GM18507 (cell line): ENCODE measurements at places on chromosomes 4 and X.

GRCh38 chr4:7198440-7199128 lies 6.2 kb downstream of the SORCS2 start:
- DNase-seq = no peak

GRCh38 chr4:187251896-187252295 lies 528.2 kb upstream of the FAT1 start:
- DNase-seq = no peak

DNA sequence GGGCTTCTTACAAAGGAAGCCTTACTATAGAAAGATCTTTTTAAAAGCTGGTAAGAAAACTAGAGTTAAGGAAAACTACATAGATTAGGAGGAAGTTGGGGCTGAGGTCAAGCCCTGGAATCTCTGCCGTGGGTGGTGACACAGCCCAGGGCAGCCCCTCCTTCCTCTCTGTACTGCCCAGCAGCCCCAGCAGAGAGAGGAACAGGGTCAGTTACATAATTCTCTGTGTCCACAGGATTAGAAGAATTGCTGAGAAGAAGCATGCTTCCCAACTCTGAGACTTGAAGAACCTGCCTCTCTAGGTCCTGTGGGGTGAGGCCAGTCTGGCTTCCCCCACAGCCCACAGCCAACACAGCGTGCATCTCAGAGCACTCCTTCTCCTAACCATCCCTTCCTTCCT lies 9.2 kb upstream of the ABLIM2 start:
- no peak for DNase-seq

- DNase-seq = no peak
Observed at GRCh38 chr4:173763389-173763788, 233.4 kb upstream of the HAND2 start.

DNA sequence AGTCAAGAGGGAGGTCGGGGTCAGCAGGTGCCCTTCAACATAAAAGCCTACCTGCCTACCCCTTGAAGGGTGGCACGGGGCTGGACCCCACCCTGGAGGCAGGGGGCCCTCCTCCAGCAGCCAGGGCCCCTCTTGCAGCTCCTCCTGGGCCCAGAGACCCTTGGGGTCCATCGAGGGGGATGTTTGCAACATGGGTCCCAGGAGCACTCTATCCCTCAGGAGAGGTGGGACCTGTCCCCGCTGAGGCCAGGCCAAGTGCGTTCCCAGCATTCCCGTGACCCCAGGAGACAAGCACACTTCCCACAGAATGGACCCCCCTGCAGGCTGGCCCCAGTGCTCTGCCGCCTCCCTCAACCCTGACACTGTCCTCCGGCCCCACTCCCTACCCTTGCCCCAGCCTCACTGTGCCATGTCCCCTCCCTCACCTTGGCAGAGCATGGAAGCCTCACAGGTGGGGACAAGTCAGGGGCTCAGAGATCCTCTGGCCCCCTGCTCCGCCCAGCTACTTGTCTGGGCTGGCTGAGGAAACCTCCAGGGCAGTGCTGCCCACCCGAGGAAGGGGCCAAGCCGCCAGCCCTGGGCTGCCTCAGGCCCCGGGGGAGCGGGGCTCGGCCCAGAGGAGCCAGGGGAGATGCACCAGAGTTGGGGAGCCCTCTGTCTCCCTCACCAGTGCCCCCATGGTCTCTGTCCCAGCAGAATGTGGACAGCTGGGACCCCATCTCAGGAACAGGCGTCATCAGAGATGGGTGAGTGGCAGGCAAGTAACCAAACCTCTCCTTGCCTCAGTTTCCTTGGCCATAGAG lies 2.2 kb downstream of the MXD4 start:
- DNase-seq = no peak

GRCh38 chr4:142331132-142331531 lies 515.0 kb downstream of the INPP4B start:
- DNase-seq = no peak

DNA sequence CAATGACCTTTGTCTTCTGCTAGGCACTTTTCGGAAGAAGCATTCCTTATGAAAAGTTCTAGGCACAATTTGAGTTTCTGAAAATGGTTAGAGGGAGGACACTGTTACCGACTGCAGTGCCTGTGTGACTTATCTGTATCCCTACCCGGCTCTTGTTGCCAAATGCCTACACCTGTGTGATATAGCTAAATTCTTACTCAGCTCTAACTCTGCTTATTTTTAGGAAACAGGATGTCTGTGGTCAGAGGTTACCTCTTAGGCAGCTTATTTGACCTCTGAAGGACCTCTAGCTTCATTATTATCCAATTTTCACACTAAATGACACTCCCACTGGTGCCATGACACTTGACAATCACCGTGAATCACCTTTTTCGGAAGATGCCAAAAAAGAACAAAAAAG lies 561.1 kb upstream of the SMIM31 start:
- DNase-seq = no peak

- DNase-seq = no peak
Observed at GRCh38 chrX:130091980-130092522, 18.2 kb downstream of the ELF4 start.

- DNase-seq = no peak
Observed at GRCh38 chr4:118395057-118395644, 42.3 kb upstream of the PRSS12 start.

- DNase-seq = no peak
Observed at GRCh38 chr4:114384629-114385028, 214.0 kb upstream of the UGT8 start.

DNA sequence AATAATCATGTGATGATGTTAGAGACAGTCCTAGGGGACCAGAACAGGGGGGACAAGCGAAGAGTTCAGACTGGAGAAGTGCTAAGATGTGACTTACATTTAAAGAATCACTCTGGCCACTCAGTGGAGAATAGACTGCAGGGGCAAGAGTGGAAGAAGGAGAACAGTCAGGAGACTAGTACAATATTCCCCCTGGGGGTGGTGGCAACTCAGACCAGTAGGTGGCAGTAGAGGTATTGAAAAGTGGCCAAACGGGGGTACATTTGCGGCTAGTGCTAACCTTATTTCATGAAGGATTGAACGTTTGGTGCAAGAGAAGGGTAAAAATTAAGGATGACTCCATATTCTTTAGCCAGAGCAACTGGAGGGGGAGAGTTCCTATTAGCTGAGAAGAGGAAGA lies 2.7 kb upstream of the BMX start:
- DNase-seq = peak; percentile 5

GRCh38 chr4:67714248-67714583 lies 13.3 kb upstream of the UBA6 start:
- no peak for DNase-seq

GRCh38 chr4:111930659-111931058 lies 214.6 kb upstream of the FAM241A start:
- no peak for DNase-seq

DNA sequence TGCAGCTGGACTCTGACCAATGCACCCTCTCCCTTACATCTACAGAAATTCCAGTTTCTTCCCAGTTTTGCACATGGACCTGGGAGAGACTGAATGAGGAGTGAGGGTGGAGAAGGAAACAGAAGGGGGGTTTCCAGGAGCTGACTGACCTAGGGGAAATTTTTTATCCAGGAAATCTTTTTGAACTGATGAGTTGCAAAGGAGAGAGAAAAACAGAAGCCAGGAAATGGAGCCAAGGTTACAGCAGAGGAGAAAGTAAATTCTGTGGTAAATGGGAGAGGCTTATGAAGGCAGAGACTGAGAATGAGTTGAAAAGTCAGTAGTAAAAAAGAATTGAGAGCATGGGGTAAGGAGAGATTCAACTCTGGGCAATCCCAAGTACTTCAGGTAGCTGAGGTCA lies 192.8 kb downstream of the SMIM20 start:
- no peak for DNase-seq

DNA sequence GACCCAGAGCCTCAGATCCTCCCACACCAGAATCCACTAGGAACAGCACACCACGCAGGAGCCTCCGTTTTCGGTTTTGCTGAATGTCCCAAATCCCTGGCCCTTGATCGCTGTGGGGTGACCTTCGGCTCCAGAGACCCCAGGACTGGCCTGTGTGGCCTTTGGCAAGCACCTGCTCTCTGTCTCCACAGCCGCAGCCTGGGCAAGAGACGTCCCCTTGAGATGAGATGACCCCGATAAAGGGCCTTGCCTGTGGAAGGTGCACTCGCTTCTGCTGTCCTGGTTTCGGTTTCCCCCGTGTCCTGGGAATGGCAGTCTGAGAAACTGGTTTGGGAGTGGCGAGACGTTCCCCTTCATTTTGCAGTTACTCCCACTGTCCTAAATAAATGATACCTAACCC lies 9.6 kb downstream of the PSAPL1 start:
- no peak for DNase-seq

- DNase-seq = no peak
Observed at GRCh38 chrX:38985375-38985774, 184.1 kb downstream of the MID1IP1 start.

GRCh38 chrX:119427024-119427794 lies 28.1 kb downstream of the SLC25A43 start:
- no peak for DNase-seq

DNA sequence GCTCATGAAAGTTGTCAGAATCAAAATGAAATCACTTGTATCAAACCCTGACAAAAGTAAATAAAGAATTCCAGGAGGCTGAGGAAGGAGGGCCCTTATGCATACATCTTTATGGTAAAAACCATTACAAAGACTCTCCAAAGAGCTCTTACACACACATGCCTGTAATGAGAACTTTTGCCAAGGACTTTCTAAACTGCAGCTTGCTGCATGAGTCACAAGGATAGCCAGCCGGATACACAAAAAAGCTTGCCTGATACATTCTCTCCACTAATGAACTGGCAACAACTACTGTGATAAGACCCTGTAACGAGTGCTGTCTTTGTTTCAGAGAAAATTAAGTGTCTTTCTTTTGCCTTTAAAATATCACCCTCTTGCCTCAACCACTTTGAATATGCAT lies 618.1 kb downstream of the PPP4R3C start:
- no peak for DNase-seq

DNA sequence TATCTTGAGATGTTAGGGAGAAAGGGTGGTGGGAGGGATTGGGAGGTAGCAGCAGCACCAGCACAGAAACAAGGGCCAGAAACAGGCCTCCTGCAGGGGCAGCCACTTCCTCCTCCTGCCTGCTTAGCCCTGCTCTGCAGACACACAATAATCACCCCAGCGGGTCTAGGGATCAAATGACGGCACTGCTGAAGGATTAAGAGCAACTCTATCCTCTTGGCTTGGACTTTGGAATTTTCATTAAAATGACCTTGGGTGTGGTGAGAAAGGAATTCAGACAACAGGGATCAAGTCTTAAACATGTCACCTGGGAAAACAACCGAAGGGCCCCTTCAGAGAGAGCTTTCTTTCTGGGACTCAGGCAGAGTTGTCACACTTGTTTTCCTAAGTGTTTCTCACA lies 353.4 kb downstream of the SPRY1 start:
- no peak for DNase-seq

DNA sequence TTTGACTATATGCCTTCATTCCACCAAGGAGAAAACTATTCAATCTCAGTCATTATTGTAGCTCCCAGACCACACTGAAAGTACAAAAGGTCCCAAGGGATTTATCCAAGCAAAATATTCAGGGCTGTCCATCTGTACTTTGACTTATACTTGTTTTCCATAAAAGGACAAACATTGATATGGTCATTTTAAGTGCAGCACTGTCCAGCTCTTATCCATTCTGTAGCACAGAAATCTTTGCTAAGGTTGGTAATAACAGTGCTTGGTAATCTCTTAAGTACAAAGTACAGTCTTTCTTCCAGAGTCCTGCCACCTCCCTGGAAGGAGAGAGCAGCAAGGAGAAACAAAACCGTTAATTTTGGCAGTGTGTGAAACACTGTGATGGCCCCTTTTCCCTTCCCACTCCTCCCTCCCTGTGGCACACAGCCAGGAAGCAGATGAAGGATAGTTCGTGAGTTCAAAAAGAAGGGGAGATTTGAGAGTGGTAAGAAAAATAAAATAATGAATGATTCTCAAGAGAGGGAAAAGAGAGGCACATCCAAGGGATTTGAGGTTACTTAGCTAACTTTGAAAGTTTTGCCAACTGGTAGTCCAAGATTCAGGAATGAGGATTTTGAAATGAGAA lies 6.8 kb upstream of the CXCL2 start:
- no peak for DNase-seq

DNA sequence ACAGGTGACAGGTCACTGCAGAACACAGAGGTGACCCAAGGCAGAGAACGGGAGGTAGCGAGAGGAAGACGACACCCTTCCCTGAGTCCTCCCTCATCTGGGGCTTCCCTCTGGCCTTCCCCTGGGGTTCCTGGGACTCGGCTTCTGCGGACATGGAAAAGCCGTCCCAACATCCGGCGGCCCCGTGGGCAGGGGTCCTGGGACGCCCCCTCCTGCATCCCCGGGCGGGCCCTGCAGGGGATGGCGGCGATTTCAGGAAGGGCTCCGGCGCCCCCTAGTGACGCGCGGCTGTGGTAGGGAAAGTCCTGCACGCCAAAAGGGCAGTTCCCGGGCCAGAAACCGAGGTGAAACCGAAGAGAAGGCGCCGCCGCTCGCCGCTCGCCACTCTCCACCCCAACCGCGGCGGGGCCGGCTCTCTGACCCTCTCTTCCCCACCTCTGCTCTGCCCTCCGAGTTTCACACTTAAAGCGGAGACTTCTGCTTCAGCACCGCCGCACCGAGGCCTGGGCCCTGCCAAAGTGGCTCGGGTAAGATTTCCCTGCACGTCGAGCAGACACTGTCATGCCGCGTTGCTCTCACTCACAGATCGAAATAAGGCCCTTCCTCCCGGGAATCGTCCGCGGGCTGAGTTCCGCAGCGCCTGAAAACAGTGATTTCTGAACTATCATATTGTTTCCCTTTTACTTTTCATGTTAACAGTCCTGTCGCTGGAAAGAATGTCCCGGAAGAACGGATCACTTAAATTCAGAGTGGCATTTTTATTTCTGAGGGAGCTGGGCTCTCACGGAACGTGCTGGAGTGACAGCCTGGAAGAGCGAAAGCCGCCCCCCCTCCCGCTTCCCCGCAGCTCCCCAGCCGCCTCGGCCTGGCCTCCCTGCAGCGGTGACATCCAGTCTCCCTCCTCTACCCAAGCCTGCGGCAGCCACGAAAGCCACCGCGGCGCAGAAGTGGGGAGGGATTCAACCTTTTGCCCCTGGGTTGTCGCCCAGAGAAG lies 110.6 kb downstream of the DCTD start:
- peak; percentile 43 for DNase-seq

- no peak for DNase-seq
Observed at GRCh38 chrX:120768254-120768653, 107.4 kb downstream of the CT47B1 start.

GRCh38 chr4:14880805-14881204 lies 121.5 kb upstream of the CPEB2 start:
- no peak for DNase-seq

GRCh38 chr4:159209249-159209648 lies 106.4 kb downstream of the RAPGEF2 start:
- DNase-seq = no peak

DNA sequence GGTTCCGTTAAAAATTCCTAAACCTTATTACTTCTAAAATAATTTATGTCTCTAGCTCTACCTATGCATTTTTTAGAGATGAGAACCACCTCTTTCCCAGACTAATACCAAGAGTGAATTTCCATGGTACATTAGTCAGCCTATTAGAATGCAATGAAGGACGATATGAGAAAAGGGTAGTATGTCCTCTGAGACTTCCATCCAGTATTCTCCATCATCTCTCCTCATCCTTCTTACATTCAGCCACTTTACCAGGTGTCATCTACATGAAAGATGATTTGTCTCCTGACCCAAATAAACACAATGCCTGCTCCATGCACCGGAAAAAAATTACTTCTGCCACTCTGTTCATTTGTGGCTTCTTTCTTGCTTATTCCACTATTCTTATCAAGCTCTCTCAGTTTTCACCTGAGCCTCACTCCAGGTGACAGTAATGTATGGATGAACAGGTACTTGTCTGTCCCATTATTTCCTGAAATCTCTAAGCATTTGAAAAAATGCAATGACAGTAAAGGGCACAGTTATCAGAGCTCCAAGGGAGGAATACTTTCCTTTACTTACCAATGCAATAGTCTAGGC lies 97.9 kb downstream of the MAB21L2 start:
- DNase-seq = no peak

- DNase-seq = no peak
Observed at GRCh38 chrX:24153796-24154189, 4.3 kb downstream of the ZFX start.
